Thoracic aorta (tissue), 2 donors: ENCODE measurements at places on chromosomes 5 and 9. TPM values are rescaled to one million over a fixed set of nuclear protein-coding genes. Genes with fewer than 3 reads are reported as not detected.

GRCh38 chr9:111154081-111154562 lies 115.9 kb upstream of the LPAR1 start:
- no peaks in the 10 kb centered on the region for H3K36me3 ChIP-seq
- no peak overlapping the region for H3K4me3 ChIP-seq
- no peaks in the 10 kb centered on the region for H3K27me3 ChIP-seq
- no peaks in the 10 kb centered on the region for H3K4me1 ChIP-seq

Gene PCDHB5
- 4.8 TPM for total RNA-seq

- H3K27ac ChIP-seq = peak overlapping the region; percentile 62
- peak; percentile 20 for DNase-seq
- H3K36me3 ChIP-seq = no peaks in the 10 kb centered on the region
- H3K27me3 ChIP-seq = no peaks in the 10 kb centered on the region
Measured at GRCh38 chr9:91037511-91038482, 236.2 kb downstream of the SYK start.

DNA sequence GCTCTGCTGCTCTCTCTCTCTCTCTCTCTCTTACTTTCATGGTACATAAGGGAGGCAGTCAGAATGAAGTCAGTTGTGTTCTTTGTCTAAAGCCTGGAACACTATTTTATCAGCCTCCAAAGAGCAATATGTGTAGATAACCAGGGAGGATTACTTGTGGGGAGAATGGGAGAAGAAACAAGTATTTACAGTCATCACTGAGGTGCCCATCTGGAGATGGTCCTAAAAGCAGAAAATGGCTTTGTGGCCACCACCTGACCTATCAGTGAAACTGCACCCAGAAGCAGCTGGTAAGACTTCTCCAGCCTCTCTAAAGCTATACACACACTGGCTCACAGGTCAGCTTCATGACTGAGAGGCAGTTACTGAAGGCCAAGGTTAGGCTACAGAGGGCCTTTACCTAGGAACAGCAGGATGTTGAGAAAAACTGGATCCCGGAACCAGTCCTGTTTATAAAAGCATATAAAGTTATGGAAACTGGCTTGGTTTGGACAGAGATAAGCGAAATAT lies 75.1 kb downstream of the MRPS27 start:
- H3K4me1 ChIP-seq = peaks cover 82% of the 10 kb centered on the region

- H3K36me3 ChIP-seq = no peaks in the 10 kb centered on the region
- no peak overlapping the region for H3K4me3 ChIP-seq
- no peaks in the 10 kb centered on the region for H3K27me3 ChIP-seq
Measured at GRCh38 chr5:60826653-60827052, 17.4 kb downstream of the ELOVL7 start.

DNA sequence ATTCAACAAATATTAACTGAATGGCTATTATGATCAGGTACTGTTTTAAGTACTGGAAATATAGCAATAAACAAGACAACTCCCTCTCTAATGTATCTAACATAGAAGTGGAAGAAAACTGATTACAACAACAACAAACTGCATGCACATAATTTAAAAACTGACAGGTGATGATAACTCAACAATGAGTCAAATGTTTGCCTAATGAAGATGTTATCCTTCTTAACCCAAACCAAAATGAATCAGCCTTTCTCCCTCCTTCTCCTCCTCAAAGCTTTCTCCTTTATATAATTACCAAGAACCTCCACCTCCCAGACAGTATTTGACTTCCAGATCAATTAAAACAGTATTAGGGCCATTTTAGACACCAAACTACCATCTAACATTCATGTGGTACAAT lies 49.3 kb downstream of the RICTOR start:
- DNase-seq = no peak
- H3K4me1 ChIP-seq = peaks cover 8% of the 10 kb centered on the region
- no peak overlapping the region for H3K4me3 ChIP-seq

DNA sequence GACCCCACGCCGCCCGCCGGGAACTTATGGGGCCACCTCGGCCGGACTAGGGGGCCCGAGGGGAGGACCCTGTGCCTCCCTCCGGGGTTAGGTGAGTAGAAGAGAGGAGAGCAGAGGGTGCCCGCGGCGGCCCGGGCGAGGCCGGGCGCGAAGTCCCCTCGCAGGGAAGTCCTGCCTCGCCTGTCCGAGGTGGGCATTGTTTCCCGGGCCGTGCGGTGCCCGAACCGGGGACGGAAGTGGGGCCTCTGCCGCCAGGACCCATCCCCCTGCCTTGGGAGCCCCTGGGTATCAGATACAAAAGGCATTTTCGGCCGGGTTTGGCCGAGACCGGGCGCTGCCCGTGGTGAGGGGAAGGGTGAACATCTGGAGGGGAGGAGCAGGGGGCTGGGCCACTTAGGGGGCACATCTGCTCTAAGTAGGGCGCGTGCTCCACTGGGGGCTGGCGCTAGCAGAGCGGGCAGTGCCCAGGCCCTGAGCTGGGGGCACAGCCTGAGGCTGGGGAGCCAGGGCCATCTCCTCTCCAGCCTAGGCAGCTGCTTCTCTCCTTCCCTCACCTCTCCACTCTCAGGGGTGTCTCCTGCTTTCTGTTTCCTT lies 48.2 kb downstream of the DAB2IP start:
- H3K27me3 ChIP-seq = no peaks in the 10 kb centered on the region
- peaks cover 12% of the 10 kb centered on the region for H3K4me1 ChIP-seq
- H3K4me3 ChIP-seq = peak overlapping the region; percentile 79
- DNase-seq = no peak
- no peaks in the 10 kb centered on the region for H3K36me3 ChIP-seq

- no peaks in the 10 kb centered on the region for H3K36me3 ChIP-seq
- DNase-seq = no peak
- no peak overlapping the region for H3K4me3 ChIP-seq
Measured at GRCh38 chr5:137575847-137576246, 76.7 kb upstream of the SPOCK1 start.

DNA sequence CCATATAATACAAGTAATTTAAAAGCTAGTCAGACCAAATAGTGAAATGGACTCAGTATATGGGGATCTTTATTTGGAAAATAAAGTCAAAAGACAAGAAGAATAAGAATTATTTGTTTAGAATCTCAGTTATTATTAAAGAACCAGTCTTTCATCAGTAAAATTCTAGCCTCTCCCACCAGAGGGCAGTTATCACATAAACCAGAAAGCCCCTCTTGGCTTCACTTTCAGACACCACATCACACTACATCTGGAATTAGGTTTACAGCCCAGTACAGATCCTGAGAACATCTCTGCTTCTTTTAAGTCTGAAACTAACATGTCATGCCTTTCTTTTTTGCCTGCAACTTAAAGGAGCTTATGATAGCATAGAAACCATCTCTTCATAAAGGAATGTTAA lies 12.2 kb upstream of the HSPB3 start:
- peaks cover 18% of the 10 kb centered on the region for H3K4me1 ChIP-seq
- H3K27ac ChIP-seq = no peak overlapping the region
- H3K36me3 ChIP-seq = no peaks in the 10 kb centered on the region
- no peak overlapping the region for H3K4me3 ChIP-seq
- no peak for DNase-seq

DNA sequence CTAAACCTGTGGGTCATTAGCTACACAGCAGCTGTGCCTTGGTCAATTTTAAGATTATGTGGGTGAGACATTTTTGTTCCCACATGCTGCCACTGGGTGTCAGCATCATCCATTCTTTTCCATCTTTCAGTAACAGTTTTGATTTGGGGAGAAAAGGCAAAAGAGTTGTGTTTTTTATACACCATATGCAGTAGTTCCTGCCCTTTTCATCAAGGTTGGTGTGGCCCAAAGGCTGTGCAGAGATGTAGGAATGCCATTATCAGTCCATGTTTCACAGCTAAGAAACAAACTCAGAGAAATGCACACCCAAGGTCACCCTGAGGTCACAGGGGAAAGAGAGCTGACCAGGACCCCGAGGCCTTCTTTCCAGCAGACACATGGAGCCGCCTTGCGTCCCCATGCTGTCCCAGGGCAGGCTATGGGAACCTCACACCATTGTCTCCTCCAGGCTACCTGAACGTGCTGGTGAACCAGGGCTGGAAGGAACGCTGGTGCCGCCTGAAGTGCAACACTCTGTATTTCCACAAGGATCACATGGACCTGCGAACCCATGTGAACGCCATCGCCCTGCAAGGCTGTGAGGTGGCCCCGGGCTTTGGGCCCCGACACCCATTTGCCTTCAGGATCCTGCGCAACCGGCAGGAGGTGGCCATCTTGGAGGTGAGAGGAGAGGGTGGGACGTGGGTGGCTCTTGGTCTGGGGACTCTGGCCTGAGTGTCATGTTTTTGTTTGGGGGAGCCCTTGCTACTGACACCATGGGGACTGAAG lies 27.8 kb upstream of the GRPEL2 start:
- no peaks in the 10 kb centered on the region for H3K4me1 ChIP-seq
- no peaks in the 10 kb centered on the region for H3K36me3 ChIP-seq
- no peak overlapping the region for H3K4me3 ChIP-seq
- DNase-seq = no peak
- H3K27ac ChIP-seq = no peak overlapping the region

Gene ARID3C
- total RNA-seq = not detected

DNA sequence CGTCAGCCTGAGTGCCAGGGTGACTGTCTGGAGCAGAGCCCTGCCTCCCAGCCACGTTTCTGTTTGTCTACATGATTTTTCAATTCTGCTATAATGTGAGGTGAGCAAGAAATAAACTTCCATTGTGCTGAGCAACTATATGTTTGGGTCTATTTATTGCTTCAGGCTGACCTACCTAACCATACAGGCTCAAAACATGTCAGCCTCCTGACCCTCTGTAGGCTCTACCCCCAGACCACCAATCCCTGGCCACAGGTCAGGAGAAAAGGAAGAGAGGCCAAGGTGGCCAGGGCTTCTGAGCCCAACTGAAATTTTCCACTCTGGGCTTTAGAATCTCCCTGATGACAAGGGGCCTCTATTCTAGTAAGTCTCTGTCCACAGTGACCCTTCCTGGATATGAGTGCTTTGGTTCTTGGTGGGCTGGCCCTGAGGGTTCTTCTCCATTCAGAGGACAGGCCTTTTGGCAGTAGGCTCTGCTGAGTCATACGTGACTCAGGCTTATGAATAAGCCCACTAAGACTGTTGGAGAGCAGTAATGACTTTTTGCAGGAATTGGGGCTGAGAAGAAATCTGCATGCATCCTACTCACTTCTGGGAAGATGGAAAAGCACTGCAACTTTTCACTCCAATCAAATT lies 117.2 kb upstream of the TBCA start:
- no peaks in the 10 kb centered on the region for H3K36me3 ChIP-seq
- H3K4me3 ChIP-seq = no peak overlapping the region
- no peak overlapping the region for H3K27ac ChIP-seq
- no peaks in the 10 kb centered on the region for H3K27me3 ChIP-seq

Gene PCDHA9
- 0.35 TPM for total RNA-seq

GRCh38 chr5:66814146-66814991 lies 218.2 kb downstream of the MAST4 start:
- no peak overlapping the region for H3K27ac ChIP-seq

Gene PPP2R2B
- total RNA-seq = 29.8 TPM

- peaks cover 3% of the 10 kb centered on the region for H3K4me1 ChIP-seq
- H3K4me3 ChIP-seq = no peak overlapping the region
- no peaks in the 10 kb centered on the region for H3K27me3 ChIP-seq
- no peak overlapping the region for H3K27ac ChIP-seq
Measured at GRCh38 chr5:31237174-31237573, 43.7 kb downstream of the CDH6 start.

Gene HAND1
- not detected for total RNA-seq

Gene PCDHA5
- 0.85 TPM for total RNA-seq

DNA sequence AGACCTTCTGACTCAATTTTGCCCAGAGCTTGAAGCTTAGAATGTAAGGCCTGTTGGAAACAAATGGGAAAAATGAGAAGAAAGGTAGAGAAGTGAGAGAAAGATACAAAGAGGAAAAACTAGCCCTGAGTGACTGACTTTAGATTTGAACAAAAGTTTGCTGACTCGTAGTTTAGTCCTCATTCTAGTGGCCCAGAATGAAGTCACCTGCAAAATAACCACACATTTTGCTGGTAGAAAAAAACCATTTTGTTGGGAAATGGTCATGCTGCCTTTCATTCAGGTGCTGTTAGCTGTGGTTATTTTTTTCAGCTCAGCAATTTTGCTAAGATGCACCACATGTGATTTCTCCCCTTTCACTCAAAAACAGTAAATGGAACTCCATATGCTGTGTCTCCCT lies 98.9 kb downstream of the MRPS27 start:
- no peaks in the 10 kb centered on the region for H3K27me3 ChIP-seq
- H3K27ac ChIP-seq = no peak overlapping the region
- peaks cover 25% of the 10 kb centered on the region for H3K36me3 ChIP-seq
- no peak for DNase-seq

- no peak for DNase-seq
- H3K27me3 ChIP-seq = no peaks in the 10 kb centered on the region
- H3K36me3 ChIP-seq = no peaks in the 10 kb centered on the region
- H3K27ac ChIP-seq = peak overlapping the region; percentile 85
- H3K4me3 ChIP-seq = peak overlapping the region; percentile 29
Measured at GRCh38 chr9:130177898-130178805, 5.9 kb downstream of the NCS1 start.

GRCh38 chr9:131717719-131718460 lies 22.0 kb downstream of the RAPGEF1 start:
- H3K4me3 ChIP-seq = no peak overlapping the region
- H3K27me3 ChIP-seq = no peaks in the 10 kb centered on the region
- H3K27ac ChIP-seq = no peak overlapping the region

DNA sequence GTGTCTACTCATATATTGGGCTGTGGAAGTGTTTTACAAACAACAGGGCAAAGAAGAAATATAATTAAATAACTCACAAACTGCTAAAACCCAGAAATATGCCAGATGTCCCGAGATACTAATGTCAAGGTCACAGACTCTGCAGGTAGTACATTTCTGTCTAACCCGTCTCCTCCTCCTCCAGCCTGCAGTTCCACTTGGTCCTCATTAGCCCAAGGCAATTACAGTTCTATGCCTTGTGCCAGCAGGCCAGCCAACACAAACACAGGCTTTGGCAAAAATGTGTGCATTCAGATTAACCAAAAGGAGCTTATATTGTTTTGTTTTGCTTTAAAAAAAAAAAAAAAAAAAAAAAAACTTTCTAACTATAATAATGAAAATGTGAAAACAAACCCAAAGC lies 148.8 kb downstream of the MYO10 start:
- no peaks in the 10 kb centered on the region for H3K36me3 ChIP-seq
- no peak overlapping the region for H3K4me3 ChIP-seq
- no peaks in the 10 kb centered on the region for H3K4me1 ChIP-seq
- H3K27ac ChIP-seq = no peak overlapping the region

Gene MYORG
- 7.4 TPM for total RNA-seq

- peaks cover 12% of the 10 kb centered on the region for H3K4me1 ChIP-seq
- H3K27me3 ChIP-seq = no peaks in the 10 kb centered on the region
- H3K36me3 ChIP-seq = no peaks in the 10 kb centered on the region
Measured at GRCh38 chr5:131258733-131259132, 5.1 kb upstream of the CDC42SE2 start.

- no peak overlapping the region for H3K27ac ChIP-seq
- no peaks in the 10 kb centered on the region for H3K4me1 ChIP-seq
- no peak overlapping the region for H3K4me3 ChIP-seq
Measured at GRCh38 chr9:7376833-7377232, 422.7 kb downstream of the DMAC1 start.
